Activated CD4-positive, CD25-positive, alpha-beta regulatory T cell (primary cell): ENCODE measurements at places on chromosomes 5 and 9.

GRCh38 chr5:157511651-157512644, 51.9 kb downstream of the NIPAL4 start:
- DNase-seq: no peak

DNA sequence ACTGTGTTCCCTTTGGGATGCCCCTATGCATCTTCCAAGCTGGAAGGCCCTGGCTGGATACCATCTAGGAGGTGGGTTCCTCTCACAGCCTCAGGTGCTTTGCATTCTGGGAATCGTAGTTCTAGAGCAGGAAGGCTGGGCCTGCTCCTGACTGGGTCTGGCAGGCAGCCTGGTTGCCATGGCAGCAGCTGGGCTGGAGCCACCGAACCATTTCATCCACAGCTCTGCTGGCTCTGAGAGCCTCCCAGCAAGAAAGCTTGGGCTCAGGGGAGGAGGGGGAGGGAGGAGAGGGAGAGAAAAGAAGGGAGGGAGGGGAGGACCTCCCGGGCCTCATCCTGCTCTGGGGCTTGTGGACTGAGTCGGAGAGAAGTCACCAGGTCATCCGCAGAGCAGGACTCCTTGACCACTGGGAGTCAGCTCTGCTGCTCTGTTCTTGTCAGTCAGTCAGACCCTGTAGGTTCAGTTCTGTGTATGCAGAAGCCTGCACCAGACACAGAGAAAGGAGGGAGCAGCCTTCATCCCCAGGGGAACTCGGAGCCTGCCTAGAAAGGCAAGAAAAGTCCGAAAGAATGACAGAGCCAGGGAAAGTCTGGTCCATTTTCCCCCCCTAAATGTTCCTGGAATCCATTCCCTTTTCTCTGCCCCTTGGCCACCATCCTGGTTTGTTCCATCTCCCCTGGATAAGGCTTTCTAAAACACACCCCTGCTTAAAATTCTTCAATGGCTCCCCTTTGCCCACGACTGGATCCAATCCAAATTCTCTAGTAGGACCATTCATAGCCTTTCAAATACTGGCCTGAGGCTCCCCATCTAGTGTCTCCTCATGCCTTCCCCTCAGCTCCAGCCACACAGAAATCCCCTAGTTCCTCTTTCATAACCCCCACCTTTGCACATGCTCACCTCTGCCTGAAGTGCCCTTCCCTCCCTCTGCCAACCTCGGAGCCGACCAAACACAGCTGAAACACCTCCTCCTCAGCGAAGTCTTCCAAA, 65.4 kb upstream of the ARAP3 start:
- DNase-seq: no peak

GRCh38 chr5:177453852-177454396, 7.3 kb downstream of the PRR7 start:
- DNase-seq: no peak

DNA sequence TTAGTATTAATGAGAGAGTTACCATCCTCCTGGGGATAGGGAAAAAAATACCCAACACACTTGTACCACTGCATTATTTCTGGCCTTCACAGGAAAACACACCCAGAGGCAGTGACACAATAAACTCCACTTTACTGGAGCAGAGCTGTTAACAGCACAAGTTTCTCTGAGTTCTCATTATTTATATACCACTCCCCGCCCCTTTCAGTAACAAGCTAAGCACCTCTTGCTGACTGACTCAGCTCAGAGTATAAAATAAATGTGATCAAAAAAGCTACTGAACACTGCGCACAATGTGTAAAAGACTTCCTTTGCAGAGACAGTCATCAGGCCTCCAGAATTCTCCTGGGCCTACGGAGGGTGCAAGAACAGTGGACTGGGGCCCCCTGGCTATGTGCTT, 21.6 kb downstream of the KLF9 start:
- no peak for DNase-seq

DNA sequence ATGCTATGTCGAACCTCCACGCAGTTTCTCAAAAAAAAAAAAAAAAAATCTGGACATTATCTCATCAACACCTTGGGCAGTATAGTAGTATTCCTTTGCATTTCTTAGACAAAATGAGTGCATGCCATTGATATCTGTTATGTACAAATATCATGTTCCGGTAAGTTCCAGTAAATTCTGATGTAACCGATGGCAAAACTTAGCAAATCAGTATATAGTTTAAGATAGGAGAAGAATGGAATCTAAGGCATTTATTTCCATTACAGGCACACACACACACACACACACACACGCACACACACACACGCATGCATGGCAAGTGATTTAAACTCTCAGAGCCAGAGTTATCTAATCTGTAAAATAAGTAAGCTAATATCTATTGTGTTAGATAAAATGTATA, 356.5 kb upstream of the TUSC1 start:
- no peak for DNase-seq

- no peak for DNase-seq
These were observed 5.3 kb upstream of the MSX2 start for GRCh38 chr5:174718880-174719610.

- DNase-seq: peak; percentile 36
These were observed at the start of gene SLC22A5 for GRCh38 chr5:132369474-132370180. TSS of gene SLC22A5 (plus strand) at chr5:132369710. CDS start at chr5:132369973, 263 bp downstream.

DNA sequence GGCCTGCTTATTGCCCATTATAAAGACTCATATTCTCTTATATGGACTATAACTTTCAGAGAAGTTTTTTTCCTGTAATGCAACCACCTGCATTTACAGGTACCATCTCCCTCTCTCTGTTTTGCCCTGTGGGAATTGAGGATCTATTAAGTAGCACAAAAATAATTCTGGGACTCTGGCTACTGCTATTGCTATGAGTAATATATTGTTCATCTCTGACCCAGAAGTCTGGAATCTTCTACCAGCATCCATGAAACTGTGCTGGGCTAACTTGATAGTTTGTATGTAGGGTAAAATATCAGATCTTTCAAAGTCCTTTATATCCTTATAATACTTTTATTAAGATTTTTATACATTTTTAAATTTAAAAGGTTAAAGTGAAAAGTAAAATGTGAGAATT, 607.2 kb downstream of the EFNA5 start:
- no peak for DNase-seq

- no peak for DNase-seq
These were observed 364.4 kb downstream of the CSNK1G3 start for GRCh38 chr5:123876276-123876790.
